ENCODE measurements at places on chromosomes 2 and 18. TPM values are rescaled to one million over a fixed set of nuclear protein-coding genes. Genes with fewer than 3 reads are reported as not detected.

RAMP1 gene
- total RNA-seq = 168 TPM

IL37 gene
- not detected for total RNA-seq

DPP10 gene
- total RNA-seq = not detected

FER1L5 gene
- total RNA-seq = not detected

SERPINB2 gene
- total RNA-seq = not detected

WDR12 gene
- 83.2 TPM for total RNA-seq

DNA sequence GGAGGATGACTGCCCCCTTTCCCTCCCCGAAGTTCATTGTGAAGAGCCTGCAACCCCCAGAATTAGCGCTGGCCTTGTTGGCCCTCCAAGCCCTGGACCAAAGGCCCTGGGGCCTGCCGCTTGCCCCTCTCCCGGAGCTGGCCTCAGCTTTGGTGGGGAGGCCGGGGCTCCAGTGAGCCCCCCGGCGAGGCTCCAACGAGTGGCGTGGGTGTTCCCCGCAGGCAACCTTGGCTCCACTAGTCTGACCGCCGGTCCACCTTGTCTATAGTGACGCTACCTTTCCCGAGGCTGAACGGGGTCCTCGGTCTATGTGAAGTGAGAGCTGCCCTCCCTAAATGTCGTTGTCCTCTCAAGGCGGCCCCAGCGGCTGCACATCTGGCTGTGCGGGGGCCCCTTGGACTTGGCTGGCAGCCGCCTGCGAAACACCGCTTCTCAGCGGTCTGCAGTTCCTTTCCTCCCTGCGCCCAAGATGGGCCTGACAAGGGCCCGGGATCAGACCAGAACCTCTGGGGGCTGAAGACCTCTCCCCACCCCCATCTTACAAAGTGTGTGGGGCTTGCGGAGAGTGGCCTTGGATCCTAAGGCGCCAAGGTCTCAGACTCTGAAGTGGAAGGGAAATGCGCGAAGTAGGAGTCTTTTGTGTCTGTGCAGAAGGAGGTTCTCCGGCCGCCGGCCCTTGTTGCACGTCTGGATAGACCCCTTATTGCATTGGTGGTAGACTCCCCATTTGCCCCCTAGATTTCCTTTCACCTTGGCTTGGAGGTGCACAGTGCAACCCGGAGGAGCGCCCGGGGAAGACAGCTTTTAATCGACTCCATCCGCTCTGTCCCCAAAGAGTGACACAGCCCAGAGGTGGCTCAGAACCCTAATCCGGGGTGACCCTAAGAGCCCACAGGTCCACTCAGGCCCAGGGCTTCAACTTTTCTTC, 3.9 kb upstream of the HOXD10 start:
- peaks cover 13% of the 10 kb centered on the region for H3K4me1 ChIP-seq
- peaks cover 99% of the 10 kb centered on the region for H3K27me3 ChIP-seq
- no peak for DNase-seq
- no peak overlapping the region for H3K27ac ChIP-seq
- no peaks in the 10 kb centered on the region for H3K36me3 ChIP-seq

GRCh38 chr2:36659872-36660312, 36.6 kb upstream of the VIT start:
- H3K4me3 ChIP-seq = no peak overlapping the region
- H3K36me3 ChIP-seq = no peaks in the 10 kb centered on the region
- no peak for DNase-seq
- H3K4me1 ChIP-seq = peaks cover 32% of the 10 kb centered on the region
- H3K27ac ChIP-seq = peak overlapping the region; percentile 41
- no peaks in the 10 kb centered on the region for H3K27me3 ChIP-seq

- H3K27me3 ChIP-seq = no peaks in the 10 kb centered on the region
- H3K27ac ChIP-seq = no peak overlapping the region
- peaks cover 25% of the 10 kb centered on the region for H3K4me1 ChIP-seq
- no peaks in the 10 kb centered on the region for H3K36me3 ChIP-seq
- H3K4me3 ChIP-seq = no peak overlapping the region
Observed at GRCh38 chr18:23451491-23451890, 1.6 kb upstream of the RIOK3 start.

DNA sequence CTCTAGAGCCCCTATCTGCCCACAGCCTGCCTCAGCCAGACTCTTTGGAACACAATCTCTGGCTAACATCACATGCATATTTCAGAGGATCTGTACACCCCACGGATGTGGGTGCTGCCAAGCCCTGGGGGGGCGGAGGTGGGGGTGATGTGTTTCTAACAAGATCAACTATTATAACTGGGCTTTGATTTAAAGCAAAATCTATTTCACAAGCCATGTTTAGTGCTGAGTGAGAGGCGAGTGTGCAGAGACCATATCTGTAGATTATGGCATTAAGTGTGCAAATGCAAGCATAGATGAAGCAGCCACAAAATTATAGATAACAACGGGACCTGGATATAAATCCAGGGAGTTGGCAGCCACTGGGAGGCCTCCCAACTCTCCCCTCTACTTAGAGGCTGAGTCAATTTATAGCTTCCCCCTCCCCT, 135.8 kb upstream of the SMAD2 start:
- no peaks in the 10 kb centered on the region for H3K27me3 ChIP-seq
- no peaks in the 10 kb centered on the region for H3K36me3 ChIP-seq
- no peaks in the 10 kb centered on the region for H3K4me1 ChIP-seq
- DNase-seq = no peak
- H3K4me3 ChIP-seq = no peak overlapping the region

DNA sequence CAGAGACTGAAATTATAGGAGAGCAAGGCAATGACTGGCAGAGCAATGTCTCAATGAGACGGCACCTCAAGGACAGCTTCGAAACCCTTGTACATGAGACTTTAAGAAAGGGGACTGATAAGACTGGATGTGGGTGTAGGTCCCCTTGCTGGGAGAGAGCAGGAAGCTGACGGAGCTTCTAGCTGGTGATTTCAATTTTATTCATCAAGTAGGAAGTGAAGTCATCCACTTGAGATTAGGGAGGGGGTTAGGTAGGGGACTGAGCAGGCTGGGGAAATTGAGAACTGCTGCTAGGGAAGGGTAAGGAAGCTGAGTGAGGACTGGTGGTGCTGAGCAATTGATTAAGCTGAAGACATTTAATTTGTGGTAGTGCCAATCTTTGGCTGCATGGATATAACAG, 99.5 kb upstream of the ITGB6 start:
- no peaks in the 10 kb centered on the region for H3K27me3 ChIP-seq
- peaks cover 20% of the 10 kb centered on the region for H3K4me1 ChIP-seq
- no peak overlapping the region for H3K27ac ChIP-seq
- H3K4me3 ChIP-seq = no peak overlapping the region

- H3K27ac ChIP-seq = no peak overlapping the region
- no peaks in the 10 kb centered on the region for H3K27me3 ChIP-seq
- DNase-seq = no peak
- no peaks in the 10 kb centered on the region for H3K36me3 ChIP-seq
- H3K4me3 ChIP-seq = no peak overlapping the region
- no peaks in the 10 kb centered on the region for H3K4me1 ChIP-seq
Observed at GRCh38 chr2:205585449-205586383, 96.6 kb upstream of the NRP2 start.

- DNase-seq = no peak
- H3K4me1 ChIP-seq = peaks cover 46% of the 10 kb centered on the region
- peak overlapping the region; percentile 86 for H3K27ac ChIP-seq
- peaks cover 4% of the 10 kb centered on the region for H3K36me3 ChIP-seq
- no peak overlapping the region for H3K4me3 ChIP-seq
Observed at GRCh38 chr2:109437325-109438090, 176.3 kb downstream of the SEPTIN10 start.

- H3K4me3 ChIP-seq = no peak overlapping the region
- no peak for DNase-seq
- H3K27ac ChIP-seq = no peak overlapping the region
- H3K4me1 ChIP-seq = no peaks in the 10 kb centered on the region
Observed at GRCh38 chr18:25725501-25725900, 364.9 kb downstream of the SS18 start.

- H3K4me3 ChIP-seq = no peak overlapping the region
- H3K27ac ChIP-seq = no peak overlapping the region
- H3K4me1 ChIP-seq = no peaks in the 10 kb centered on the region
Observed at GRCh38 chr18:24922491-24922890, 429.5 kb downstream of the ZNF521 start.

DNA sequence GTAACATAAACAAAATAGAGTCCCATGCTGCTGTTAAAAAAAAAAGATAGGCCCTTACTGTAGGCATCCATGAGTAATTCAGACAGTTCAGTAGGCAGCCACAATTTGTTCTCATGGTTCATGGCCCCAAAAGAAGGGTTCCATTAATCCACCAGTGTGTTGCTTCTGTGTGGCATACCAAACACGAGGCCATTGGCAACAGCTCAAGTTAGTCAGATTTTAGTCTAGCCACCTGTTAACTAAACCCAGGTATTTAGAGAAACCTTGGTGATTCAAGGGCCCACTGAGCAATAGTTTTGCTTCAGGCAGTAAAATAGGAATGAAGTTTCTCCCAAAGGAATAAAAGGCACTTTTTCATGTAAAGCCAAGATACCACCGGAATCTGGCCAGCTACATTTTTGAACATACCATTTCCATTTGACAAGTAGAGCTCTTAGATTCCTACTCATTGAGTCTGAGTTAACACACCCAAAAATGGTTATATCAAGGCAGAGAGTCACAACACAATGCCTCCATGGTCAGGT, 80.1 kb upstream of the SRD5A2 start:
- no peak overlapping the region for H3K4me3 ChIP-seq
- no peaks in the 10 kb centered on the region for H3K4me1 ChIP-seq
- no peak for DNase-seq
- no peaks in the 10 kb centered on the region for H3K36me3 ChIP-seq

DNA sequence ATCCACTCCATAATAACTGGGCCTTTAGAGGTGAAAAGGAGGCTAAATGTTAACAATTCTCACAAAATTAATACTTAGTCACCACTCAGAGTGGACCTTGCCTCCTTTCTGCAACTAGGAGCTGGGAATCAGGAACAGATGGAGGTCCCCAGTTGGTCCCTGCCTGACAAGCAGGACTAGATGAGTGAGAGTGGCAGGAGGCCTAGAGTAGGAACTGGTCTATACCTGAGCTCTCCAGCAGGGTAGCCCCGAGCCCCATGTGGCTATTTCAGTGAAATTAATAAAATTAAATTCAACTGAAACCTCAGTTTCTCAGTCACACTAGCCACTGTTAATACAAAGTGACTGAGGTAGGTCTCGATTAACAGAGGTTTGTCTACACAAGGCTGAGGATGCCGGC, 150.5 kb downstream of the MYO5B start:
- no peak for DNase-seq
- no peaks in the 10 kb centered on the region for H3K36me3 ChIP-seq
- no peak overlapping the region for H3K4me3 ChIP-seq
- H3K27me3 ChIP-seq = no peaks in the 10 kb centered on the region
- no peaks in the 10 kb centered on the region for H3K4me1 ChIP-seq

- H3K4me1 ChIP-seq = no peaks in the 10 kb centered on the region
- no peaks in the 10 kb centered on the region for H3K36me3 ChIP-seq
- H3K27me3 ChIP-seq = no peaks in the 10 kb centered on the region
- DNase-seq = no peak
- no peak overlapping the region for H3K27ac ChIP-seq
Observed at GRCh38 chr2:223273995-223274394, 222.0 kb downstream of the KCNE4 start.

- no peak overlapping the region for H3K27ac ChIP-seq
- H3K36me3 ChIP-seq = no peaks in the 10 kb centered on the region
- no peak overlapping the region for H3K4me3 ChIP-seq
- no peaks in the 10 kb centered on the region for H3K27me3 ChIP-seq
Observed at GRCh38 chr2:319059-319600, 31.2 kb upstream of the ALKAL2 start.

DNA sequence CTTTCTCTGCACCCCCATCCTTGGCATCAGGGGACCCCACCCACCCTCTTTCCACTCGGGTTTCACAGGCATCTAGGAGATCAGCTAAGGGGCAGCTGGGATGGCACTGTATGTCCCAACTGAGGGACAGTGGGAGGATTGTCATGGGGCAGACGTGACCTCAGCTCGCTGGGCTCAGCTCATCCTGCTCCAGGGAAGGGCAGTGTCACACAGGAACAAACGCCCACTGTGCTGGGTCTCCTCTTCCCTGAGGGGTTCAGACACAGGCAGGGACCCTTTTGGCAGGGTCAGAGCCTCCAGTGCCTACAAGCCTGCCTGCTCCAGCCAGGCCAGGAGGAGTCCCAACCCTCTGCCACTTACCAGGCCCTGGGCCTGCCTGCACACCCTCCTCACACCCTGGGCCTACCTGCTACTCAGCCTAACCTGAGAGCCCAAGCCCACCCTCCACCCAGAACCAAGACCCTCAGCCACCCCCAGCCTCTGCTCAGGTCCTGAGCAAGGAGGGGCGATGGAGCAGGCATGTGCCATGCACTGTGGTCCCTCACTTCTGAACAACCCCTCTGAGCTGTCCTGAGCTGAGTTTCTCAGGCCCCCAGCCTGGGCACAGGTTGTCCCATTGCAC, 68.2 kb downstream of the HS1BP3 start:
- H3K27me3 ChIP-seq = no peaks in the 10 kb centered on the region
- H3K36me3 ChIP-seq = no peaks in the 10 kb centered on the region
- H3K4me1 ChIP-seq = peaks cover 39% of the 10 kb centered on the region
- no peak for DNase-seq

DNA sequence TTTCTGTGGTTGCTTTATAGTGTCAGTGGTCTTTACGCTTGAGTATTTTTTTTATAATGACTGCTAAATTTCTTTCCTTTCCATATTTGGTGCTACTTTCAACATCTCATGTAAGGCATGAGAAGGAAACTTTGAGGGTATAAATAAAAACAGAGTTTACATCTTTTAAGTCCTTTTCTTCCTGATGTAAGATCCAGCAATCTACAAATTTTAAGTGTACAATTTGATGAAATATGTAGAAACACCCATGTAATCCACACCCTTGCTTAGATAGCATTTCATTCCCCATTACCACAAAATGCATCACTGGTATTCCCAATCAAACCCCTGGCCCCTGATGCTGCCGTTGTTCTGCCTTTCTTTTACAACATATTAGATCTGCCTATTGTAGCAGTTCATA, 769.1 kb downstream of the CCDC85A start:
- H3K27me3 ChIP-seq = no peaks in the 10 kb centered on the region
- no peaks in the 10 kb centered on the region for H3K36me3 ChIP-seq
- no peak overlapping the region for H3K27ac ChIP-seq
- no peaks in the 10 kb centered on the region for H3K4me1 ChIP-seq
- DNase-seq = no peak

Data from gastrocnemius medialis (tissue), 4 donors.